ENCODE measurements at places on chromosomes 2 and 18. TPM values are rescaled to one million over a fixed set of nuclear protein-coding genes. Genes with fewer than 3 reads are reported as not detected.

Gene OSGEPL1
- total RNA-seq, result 7.9 TPM

Gene DPYSL5
- total RNA-seq, result not detected

Gene IGFBP5
- 122 TPM for total RNA-seq

Gene KIF1A
- 2.9 TPM for total RNA-seq

Gene SLC23A3
- total RNA-seq, result 3.1 TPM

Gene IL36G
- total RNA-seq, result 20.2 TPM

Gene CHRND
- not detected for total RNA-seq

Gene NAT8
- total RNA-seq, result not detected

Gene SCG2
- not detected for total RNA-seq

Gene POTEC
- not detected for total RNA-seq

Gene ZDBF2
- total RNA-seq, result 4.0 TPM

Gene POTEI
- total RNA-seq, result not detected

Gene KCNG2
- total RNA-seq, result not detected

Gene DPP4
- 3.6 TPM for total RNA-seq

Gene INHBB
- 26.1 TPM for total RNA-seq

Gene GAD1
- not detected for total RNA-seq

Gene TMEM163
- total RNA-seq, result 0.23 TPM

Gene NT5DC4
- not detected for total RNA-seq

Gene MALT1
- total RNA-seq, result 33.9 TPM

Gene UGT1A5
- 0.56 TPM for total RNA-seq

Gene NETO1
- 7.6 TPM for total RNA-seq

Gene FOXD4L1
- total RNA-seq, result 0.18 TPM

Gene MEIS1
- total RNA-seq, result 19.4 TPM

Gene C2orf66
- total RNA-seq, result not detected

Gene LTBP1
- 11.2 TPM for total RNA-seq

Gene TCF23
- not detected for total RNA-seq
